ENCODE measurements at places on chromosomes 5 and 9. TPM values are rescaled to one million over a fixed set of nuclear protein-coding genes. Genes with fewer than 3 reads are reported as not detected.
A peak's percentile ranks its signal among the peaks of the same experiment; 100 is the strongest.

DNA sequence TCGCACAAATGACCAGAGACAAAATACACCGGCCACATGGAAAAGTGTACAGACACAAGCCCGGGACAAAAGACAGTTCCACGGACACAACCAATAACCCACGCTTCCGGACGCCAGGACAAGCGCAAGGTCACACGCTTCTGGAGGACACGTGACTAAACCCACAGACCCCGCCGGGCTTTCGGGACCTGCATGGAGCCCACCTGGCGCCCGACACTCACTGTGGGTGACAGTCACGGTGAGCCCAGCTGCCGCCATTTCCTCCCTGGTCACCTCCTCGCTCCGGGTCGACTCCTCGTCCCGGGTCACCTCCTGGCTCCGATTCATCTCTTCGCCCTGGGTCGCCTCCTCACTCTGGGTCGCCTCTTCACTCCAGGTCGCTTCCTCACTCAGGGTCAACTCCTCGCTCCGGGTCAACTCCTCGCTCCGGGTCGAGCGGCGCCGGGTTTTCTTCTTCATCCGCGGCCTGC lies 470 bp downstream of the BAG1 start:
- DNase-seq = no peak
- peak overlapping the region; percentile 31 for H3K27ac ChIP-seq
- H3K4me1 ChIP-seq = 0 out of 2 replicates have a peak, but pooled peaks cover 2% of the 10 kb centered on the region
- H3K36me3 ChIP-seq = peaks cover 40% of the 10 kb centered on the region

DNA sequence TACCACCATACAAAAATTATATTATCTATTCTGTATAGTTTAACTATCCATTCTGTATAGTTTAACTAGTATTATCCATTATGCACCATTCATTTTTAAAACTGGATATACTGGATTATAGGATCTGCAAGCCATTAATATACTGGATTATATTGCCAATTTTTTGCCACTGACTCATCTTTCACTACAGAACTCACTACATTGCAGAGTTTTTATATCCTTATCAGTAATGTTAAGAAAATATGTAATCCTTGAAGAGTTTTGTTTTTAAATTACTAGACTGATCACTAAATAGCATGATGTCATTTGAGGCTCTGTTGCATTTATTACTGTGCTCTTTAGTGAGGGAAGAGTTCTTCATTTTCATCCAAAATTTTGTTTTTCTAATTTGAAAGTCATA lies 109.8 kb upstream of the SNX2 start:
- no peak for DNase-seq
- no peaks in the 10 kb centered on the region for H3K4me1 ChIP-seq
- no peak overlapping the region for H3K27ac ChIP-seq
- no peak overlapping the region for H3K4me3 ChIP-seq
- H3K27me3 ChIP-seq = no peaks in the 10 kb centered on the region

GRCh38 chr5:61815339-61815738 lies 483.3 kb downstream of the ZSWIM6 start:
- no peaks in the 10 kb centered on the region for H3K27me3 ChIP-seq
- H3K27ac ChIP-seq = no peak overlapping the region
- H3K4me1 ChIP-seq = no peaks in the 10 kb centered on the region
- no peak for DNase-seq
- no peak overlapping the region for H3K4me3 ChIP-seq
- no peaks in the 10 kb centered on the region for H3K36me3 ChIP-seq

- no peaks in the 10 kb centered on the region for H3K36me3 ChIP-seq
- no peak overlapping the region for H3K27ac ChIP-seq
- no peaks in the 10 kb centered on the region for H3K4me1 ChIP-seq
- H3K4me3 ChIP-seq = no peak overlapping the region
- no peak for DNase-seq
- H3K27me3 ChIP-seq = no peaks in the 10 kb centered on the region
Measured at GRCh38 chr5:119630752-119631440, 1.5 kb downstream of the FAM170A start.

CTXN3 gene
- total RNA-seq = not detected

LTC4S gene
- total RNA-seq = 2.2 TPM

CEL gene
- 2.5 TPM for total RNA-seq
